Inflammatory macrophage treated with lipopolysaccharide for 4 hours (primary cell): ENCODE measurements at places on chromosomes 4 and X.

- DNase-seq = peak; percentile 13
Observed at GRCh38 chr4:4591071-4591470, 49.2 kb upstream of the STX18 start.

DNA sequence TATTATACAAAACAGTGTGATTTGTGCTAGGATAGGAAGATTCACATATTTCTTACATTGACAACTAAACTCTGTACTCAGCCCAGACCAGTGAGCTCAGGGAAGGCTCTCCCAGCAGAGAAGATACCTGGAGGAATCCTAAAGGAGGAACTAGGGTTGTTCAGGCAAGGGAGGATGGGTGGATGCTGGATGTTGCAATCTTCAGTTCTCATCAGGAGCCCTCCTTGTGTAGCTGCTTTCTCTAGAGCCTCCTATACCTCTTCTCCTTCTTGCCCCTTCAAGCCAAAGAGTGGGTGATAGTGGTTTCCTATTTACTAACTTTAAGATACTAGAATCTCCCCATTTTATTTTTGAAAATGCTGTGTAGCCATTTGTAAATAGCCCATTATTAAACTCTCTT, 117.3 kb downstream of the NKX6-1 start:
- DNase-seq = no peak

DNA sequence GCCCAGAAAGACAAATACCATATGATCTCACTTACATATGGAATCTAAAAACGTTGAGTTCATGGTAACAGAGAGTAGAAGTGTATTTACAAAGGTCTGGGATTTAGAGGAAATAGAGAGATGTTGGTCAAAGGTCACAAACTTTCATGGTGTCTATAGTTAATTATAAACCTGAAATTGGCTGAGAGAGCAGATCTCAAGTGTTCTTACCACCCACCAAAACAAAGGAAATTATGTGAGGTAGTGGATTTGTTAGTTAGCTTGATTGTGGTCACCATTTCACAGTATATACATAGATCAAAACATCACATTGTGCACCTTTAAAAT, 186.8 kb downstream of the NWD2 start:
- DNase-seq = no peak

GRCh38 chrX:39167791-39168190, 366.5 kb downstream of the MID1IP1 start:
- no peak for DNase-seq

DNA sequence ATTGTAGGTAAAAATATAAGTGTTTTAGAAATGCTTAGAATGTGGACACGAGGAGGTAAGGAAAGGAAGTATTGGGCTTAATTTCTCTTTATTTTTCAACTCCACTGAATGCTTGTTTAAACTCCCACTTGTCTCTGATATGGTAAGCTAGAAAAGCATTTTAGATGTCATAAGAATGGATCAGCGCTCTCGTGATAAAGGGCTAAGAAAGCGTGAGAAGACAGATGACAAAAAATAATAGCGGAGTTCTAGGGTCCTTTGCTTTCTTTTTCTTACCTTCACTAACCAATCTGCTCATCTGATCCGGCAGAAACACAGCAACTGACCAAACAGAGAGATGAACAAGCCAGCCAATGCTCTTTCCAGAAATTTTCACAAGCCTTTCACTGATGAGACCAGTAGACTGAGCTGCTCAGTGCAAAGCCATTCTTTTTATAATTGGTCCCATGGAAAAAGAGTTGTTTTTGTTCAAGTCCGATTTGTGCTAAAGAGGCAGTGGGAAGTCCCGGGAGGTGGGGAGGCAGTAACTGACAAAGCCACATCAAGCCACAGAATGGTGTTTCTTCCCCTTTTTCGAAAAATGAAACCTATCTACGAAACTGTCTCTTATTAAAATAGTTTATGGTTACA, at the start of gene TASL:
TSS of gene TASL (minus strand) at position 405 of the 630 bp plus-strand sequence. CDS start 17,411 bp downstream, outside the sequence.
- peak; percentile 80 for DNase-seq

DNA sequence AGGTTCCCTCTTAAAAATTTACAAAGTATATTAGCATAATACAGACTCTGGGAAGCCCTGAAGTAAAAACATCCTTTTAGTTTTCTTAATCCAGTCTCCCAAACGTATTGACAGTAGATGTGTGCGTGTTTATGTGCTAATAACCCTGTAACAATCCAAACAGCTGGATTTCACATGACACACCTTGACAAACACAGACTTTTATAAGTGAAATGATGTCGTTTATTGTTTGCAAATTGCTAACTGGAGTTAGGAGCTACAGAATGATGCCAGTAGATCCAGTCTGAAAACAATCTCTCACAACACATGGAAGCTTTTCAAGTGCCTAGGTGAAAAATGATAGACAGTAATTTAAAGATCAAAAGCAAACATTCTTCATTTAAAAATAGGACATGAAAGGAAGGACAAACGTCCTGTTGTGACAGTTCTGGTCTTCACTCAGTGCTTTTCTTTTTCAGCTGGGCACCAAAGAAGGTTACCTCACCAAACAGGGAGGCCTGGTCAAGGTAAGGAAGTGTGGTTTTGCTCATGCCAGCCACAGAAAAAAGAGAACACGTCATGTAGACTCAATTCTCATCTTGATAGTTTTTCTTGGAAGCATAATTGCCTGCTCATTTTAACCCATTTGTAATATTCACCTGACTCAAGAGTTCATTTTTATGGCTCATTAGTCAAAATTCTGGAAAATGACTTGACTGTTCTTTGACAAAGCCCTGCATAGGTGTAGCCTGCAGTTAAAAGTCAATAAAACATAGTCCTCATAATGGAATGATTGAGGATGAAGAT, 32.9 kb downstream of the LAMTOR3 start:
- no peak for DNase-seq

DNA sequence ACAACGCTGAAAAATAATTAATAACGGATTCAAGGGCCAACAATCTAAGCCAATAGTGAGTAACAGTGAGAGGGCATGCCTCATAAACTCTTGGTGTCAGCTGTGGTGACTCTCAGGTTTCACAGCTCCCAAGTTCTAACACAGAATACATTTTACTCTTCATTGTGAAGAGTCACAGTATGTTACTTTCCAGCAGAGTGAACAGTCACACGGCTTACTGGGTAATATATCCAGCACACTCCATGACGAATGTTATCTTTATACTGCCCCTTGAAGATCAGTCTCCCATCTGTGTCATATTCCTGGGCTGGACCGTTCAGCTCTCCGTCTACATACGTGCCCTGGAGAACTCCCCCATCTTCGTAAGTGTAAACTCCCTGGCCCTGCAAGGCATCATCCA, 23.1 kb downstream of the SETD7 start:
- DNase-seq = no peak

DNA sequence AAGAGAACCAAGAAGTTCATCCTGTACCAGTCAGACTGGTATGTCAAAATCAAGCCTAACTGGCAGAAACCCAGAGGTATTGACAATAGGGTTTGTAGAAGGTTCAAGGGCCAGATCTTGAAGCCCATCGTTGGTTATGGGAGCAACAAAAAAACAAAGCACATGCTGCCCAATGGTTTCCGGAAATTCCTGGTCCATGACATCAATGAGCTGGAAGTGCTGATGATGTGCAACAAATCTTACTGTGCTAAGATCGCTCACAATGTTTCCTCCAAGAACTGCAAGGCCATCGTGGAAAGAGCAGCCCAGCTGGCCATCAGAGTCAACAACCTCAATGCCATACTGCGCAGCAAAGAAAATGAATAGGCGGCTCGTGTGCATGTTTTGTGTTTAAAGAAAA, 172.7 kb upstream of the MED14 start:
- no peak for DNase-seq

DNA sequence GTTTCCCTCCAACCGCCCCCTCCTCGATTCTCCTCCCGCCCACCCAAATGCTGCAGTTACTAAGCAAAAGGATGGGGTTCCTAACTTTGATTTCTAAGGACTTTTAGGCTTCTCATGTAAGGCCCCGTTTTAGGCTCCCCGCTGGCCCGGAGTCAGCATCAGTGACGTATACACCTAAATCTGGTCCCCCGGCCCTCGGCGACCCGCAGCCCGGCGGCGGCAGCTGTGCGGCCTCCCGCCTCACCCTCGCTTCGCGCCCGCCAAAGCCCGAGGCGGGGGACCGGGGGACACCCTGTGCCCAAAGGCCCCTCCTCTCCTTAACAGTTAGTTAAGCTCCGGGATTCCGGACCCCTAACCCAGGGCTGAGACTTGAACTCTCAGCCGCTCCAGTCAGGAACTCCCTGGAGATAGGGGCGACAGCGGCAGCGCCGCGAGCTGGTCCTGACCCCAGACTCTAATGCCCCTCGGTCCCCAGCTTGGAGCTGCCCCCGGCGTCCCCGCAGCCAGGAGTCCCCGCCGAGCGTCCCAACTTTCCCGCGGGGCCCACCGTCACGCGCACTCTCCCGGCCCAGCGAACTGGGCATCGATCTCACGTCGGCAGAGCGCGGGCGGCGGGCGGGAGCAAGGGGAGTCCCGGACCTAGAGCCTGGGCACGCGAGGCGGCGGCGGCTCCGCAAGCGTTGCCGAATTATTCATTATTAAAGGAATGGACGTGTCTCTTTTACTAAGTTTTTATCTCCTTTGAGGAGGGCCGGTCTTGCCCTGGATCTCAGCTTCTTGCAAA, 1.5 kb upstream of the NR3C2 start:
- DNase-seq = no peak

GRCh38 chr4:10084651-10085358, 31.8 kb downstream of the WDR1 start:
- DNase-seq = no peak

DNA sequence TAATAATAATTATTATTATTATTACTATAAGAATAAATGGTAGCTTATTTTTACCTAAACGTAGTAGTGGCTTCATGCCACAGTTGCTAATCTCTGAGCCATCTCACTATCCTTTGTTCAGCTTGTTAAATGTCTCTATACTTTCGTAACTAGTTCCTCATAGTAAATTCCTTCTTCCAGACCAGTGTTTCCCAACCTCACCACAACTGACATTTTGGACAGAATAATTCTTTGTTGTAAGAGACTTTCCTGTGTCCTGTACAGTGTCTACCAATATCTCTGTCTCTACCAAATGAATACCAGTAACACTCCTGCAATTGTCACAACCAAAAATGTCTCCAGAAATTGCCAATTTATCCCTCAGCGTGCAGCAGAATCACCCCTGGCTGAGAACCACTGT, 1040.9 kb downstream of the DMD start:
- DNase-seq = no peak

GRCh38 chr4:68344049-68344448, 5.8 kb downstream of the YTHDC1 start:
- DNase-seq = no peak

DNA sequence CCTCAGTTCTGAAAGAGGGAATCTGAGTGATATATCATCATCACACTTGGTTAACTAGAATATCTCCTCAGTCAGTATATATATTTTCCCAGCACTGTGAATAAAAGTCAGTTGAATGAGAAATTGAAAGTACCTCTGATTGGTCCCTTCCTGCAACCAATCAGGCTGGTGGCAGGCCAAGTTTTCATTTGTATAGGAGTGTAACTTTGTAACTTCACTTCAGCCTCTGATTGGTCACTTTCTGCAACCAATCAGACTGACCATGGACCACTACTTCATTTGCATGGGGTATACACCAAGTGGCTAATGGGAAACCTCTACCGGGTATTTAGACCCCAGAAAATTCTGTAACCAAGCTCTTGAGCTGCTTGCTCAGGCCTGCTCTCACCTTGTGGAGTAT, 2.0 kb upstream of the PGK1 start:
- peak; percentile 25 for DNase-seq

GRCh38 chrX:136879001-136879687, 1.4 kb downstream of the RBMX start:
- peak; percentile 60 for DNase-seq
